Mesothelial cell of epicardium (in vitro differentiated cells): ENCODE measurements at places on chromosomes 3 and 15.

- no peak for DNase-seq
Observed at GRCh38 chr15:61753018-61753710, 307.1 kb downstream of the VPS13C start.

- no peak for DNase-seq
Observed at GRCh38 chr3:72223628-72224027, 438.7 kb upstream of the PROK2 start.

DNA sequence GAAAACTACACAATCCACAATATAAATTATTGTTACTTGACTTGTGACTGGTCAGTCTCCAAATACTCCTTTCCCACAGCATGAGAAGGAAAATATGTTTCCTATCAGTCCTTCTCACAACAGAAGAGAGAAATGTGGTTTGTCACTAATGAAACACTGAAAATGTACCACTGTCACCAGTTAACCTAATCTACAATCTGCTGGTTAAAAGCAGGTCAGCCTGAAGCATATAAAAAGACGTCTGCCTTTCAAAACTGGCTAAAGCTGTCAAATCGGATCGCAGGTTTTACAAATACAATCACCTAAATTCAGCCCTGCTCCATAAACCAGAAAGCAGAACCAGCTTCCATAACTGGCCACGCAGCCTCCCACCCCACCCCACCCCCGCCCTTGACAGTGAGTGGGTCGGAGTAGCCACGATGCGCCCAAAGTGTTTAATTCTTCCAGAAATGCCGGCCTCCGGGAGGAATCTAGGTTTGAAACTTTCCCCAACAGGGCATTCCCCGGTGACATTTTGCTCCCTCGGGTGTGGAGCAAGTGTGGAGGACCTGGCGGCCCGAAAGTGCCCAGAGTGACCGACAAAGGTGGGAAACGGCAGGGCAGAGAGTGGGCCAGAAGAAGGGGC is 682 bp downstream of the ETFA start:
- DNase-seq, result no peak

- DNase-seq, result no peak
Observed at GRCh38 chr3:82186017-82186416, 424.6 kb upstream of the GBE1 start.

DNA sequence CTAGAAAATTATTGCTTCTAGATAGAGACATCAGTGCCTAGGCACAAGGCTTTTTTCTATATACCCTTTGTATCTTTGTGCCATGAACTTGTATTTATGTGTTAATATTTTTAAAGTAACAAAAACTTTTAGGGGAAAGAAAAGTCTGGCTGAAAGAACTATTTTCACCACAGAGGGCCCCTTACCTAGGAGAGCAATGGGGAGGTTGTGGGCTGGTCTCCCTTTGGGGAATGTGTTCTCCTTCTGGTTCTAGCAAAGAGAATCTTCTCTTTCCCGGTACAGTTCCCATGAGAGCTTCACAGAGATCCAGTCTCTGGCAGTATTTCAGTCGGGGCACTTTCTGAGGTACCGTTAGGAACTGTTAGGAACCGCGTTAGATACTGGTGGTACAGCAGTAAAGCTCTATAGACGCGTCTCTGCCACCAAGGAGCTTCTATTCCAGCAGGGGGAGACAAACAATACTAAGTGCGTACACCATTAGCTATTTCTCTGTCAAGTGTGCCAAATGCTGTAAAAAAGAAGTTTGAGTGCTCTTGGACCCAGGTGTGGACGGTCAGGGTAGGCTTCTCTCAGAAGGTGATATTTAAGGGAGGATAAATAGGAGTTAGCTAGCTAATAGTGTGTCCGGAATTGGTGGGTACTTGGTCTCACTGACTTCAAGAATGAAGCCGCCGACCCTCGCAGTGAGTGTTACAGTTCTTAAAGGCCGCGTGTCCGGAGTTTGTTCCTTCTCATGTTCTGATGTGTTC is 4.6 kb upstream of the EPB42 start:
- DNase-seq, result no peak

DNA sequence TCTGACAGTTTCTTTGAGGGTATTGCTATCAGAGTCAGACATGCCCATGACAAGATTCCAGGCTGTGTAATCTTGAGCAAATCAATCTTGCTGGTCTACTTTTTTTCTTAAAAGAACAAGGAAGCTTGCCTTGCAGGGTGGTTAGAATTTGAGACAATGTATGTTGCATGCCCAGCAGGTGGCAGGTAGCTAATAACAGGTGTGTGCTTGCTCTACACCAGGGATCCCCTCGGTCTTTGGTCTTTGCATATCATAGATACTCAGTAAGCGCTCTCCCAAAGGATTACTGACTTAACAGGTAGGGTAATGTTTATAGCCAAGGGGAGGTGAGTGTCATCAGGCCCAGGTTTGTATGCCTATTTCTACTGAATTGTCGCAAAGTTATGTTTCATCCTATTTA is 37.3 kb downstream of the CACNA1D start:
- DNase-seq, result no peak

- no peak for DNase-seq
Observed at GRCh38 chr3:110687138-110687537, 384.5 kb upstream of the NECTIN3 start.

GRCh38 chr15:28952666-28953491 is 67.1 kb downstream of the APBA2 start:
- DNase-seq, result no peak

DNA sequence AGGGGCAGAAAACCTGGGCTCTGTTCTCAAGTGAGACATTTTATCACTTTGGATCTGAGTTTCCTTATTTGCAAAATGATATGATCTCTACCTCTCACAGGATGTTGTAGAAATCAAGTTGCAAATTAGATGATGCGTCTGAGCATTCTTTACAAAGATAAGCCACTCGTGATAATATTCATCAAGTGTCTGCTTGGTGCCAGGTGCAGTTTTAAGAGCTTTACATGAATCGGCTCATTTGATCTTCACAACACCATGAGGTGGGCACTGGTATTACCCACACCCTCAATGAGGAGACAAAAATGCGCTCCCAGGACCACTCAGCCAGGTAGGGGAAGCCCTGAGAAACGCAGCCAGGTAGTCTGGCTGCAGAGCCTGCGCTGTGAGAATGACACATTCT is 59.1 kb upstream of the CA12 start:
- DNase-seq, result no peak

DNA sequence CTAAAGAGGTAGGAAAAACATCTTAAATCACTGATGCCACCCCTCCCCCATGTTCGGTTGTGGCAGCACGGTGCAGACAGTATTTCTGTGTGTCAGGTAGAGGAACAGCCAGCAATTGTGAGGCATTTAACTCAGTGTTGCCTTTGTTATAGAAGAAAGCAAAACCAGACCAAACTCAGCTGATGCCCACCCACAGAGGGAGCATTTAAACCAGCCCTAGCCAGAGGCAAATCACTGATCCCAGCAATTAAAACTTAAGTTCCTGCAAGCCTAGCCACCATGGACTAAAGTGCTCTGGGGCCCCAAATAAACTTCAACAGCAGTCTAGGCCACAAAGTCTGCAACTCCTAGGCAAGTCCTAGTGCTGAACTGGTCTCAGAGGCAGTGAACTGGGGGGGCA is 94.5 kb downstream of the CFAP20DC start:
- no peak for DNase-seq

- DNase-seq, result peak; percentile 80
Observed at GRCh38 chr3:44584646-44585501, at the start of gene ZNF660. TSS of gene ZNF660 (plus strand) at chr3:44584964. CDS start at chr3:44594194, 9,230 bp downstream.

DNA sequence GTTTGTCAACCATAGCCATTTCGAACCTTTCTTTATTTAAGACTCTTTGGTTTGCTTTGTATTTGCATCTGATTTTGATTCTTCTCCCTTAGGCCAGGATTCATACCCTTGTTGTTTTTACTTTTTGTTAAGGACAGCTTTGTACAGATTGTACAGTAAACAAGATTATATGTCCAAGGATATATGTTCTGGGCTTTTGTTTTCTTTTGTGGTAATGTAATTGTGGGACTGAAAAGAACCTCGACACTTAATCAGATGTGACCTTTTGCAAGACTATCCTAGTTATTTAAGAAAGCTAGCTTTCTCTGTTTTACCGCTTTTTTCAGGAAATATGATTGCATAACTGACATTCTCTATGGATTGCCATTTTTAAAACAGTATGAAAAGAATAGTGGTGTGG is 67.0 kb upstream of the SAMMSON start:
- no peak for DNase-seq

- no peak for DNase-seq
Observed at GRCh38 chr3:185021256-185021655, 131.6 kb downstream of the C3orf70 start.

DNA sequence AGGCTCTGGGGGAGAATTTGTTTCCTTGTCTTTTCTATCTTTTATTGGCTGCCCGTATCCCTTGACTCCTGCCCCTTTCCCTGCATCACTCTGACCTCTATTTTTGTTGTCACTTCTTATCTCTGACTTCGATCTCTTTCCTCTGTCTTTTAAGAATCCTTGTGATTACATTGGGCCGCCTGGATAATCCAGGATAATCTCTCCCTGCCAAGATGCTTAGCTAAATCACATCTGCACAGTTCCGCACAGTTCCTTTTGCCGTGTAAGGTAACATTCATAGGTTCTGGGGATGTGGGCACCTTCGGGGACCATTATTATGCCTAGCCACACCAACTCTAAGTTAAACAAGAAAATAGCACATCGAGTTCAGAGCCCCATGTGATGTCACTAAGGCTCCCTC is 103.0 kb upstream of the DPPA4 start:
- no peak for DNase-seq

- DNase-seq, result no peak
Observed at GRCh38 chr3:177642804-177643125, 445.5 kb upstream of the TBL1XR1 start.

GRCh38 chr3:4571690-4572334 is 78.7 kb downstream of the ITPR1 start:
- DNase-seq, result no peak

DNA sequence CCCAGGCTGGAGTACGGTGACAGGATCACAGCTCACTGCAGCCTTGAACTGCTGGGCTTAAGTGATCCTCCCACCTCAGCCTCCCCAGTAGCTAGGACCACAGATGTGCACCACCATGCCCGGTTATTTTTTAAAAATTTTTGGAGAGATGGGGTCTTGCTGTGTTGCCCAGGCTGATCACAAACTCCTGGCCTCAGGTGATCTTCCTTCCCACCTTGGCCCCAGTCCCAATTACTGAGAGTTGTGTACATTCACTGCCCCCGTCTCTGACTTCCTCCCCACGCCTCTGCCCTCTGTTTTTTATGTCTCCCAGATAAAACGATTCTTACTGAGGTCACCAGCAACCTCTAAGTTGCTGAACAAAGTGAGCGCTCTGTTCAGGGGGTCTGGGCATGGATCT is 87.7 kb downstream of the LINGO1 start:
- no peak for DNase-seq

DNA sequence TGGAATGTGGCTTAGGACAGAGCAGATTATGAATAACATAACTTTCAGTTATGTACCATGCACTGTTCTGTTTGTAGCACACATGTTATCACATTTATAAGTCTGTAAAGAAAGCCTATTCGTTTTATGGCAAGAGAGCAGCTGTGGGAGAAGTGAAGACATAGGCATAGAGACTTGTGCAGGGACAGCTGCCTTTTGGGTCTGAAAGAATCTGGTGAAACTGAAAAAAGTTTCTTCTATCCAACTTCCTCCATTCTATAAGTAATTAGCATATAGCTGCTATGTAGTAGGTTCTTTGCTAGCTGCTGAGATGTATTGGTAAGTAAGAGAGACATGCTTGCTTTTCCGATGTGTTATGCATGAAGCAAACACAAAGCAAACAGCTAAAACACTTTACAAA is 1095.4 kb upstream of the CADM2 start:
- DNase-seq, result no peak

DNA sequence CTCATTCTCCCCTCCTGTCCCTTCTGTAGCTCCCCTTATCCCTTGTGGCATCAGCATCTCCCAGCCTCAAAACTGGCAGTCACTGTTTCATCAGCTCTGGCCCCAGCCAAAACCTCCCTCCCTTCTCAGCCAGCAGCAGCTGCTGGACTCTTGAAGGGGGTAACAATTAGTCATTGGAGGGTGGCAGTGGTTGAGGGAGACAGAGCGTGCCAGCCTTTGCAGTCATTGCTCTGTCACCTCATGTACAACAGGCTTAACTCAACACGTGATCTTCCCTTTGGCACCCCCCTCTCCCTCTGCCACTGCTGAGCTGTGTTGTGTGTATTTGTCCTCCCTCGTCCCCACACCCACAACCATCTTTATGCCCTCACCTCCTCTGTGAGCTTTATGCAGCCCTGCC is 28.2 kb downstream of the RBP2 start:
- DNase-seq, result no peak

DNA sequence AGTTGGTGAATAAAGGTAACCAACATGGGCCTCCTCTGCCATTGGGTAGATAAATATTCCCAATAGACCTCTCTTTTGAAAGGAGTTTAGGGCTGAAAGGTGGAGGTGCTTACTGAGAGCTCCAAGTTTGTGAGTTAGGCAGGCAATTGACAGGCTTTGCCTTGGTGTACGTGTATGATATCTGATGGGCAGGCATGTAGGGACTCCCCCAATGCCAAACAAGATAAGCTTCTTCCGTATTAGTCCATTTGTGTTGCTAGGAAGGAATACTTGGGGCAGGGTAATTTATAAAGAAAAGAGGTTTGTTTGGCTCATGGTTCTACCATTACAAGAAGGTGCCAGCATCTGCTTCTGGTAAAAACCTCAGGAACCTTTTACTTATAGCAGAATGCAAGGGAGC is 160.7 kb upstream of the EIF1B start:
- DNase-seq, result no peak

GRCh38 chr15:89801471-89802195 is 13.0 kb downstream of the ANPEP start:
- no peak for DNase-seq

GRCh38 chr3:49674497-49674983 is 389 bp downstream of the APEH start:
- DNase-seq, result no peak

- DNase-seq, result no peak
Observed at GRCh38 chr3:14524311-14524711, 15.8 kb downstream of the GRIP2 start.

GRCh38 chr3:133049491-133049890 is 11.3 kb downstream of the TMEM108 start:
- DNase-seq, result no peak

DNA sequence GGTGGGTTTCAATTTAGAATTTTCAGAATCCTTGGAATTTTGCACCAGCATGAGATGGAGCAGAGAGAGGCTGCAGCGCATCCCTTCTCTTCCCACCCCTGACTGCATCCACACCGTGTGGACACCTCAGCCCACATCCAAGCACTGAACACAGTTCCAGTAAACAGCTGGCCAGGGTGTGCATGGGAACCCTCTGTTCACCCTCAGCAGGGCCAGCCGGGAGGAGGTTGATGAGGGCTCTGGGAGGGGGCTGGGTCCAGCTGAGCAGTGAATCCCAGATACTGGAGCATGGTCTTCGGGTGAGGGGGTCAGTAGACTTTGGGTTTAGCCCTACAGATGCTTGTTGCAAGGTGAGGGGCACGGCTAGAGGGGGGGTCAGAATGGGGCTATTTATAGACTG is 85.8 kb downstream of the RPLP1 start:
- no peak for DNase-seq

GRCh38 chr15:63350178-63350621 is 31.4 kb downstream of the CA12 start:
- DNase-seq, result no peak

DNA sequence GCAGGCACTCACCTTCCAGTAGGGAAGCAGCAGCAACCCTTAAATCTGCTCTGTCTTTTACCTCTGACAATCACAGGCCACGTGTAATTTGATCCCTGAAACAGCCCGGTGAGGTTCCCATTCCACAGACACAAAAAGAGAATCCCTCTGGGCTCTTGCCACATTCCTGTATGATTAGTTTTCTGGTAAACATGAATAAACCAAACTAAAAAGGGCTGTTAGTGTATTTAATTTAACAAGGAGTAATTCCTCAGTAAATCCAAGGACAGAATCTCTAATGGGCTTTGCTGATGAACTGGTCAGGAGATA is 186.9 kb downstream of the FAM43A start:
- no peak for DNase-seq

GRCh38 chr3:52041118-52041731 is 15.1 kb downstream of the DUSP7 start:
- DNase-seq, result no peak
